ENCODE measurements at places on chromosomes 11 and 22.

- DNase-seq, result no peak
Observed at GRCh38 chr11:125337836-125338834, 157.9 kb downstream of the FEZ1 start.

DNA sequence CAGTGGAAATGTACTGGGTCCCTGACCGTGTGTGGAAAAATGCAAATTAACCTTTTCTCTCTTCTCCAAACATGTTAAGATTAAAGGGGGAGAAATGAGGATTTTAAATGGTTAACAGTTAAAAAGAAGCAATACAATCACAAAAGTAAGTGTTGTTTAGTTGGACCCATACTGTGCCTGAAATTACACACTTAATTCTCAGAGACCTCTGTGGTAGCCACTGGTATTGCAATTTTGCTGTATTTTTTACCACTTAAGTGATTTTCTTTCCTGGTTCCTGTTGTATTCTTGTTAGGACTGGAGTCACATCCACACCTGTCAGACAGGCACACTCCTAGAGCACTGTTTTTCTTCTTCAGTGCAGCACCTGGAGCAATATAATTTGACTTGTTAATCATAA, 179.6 kb upstream of the PDGFD start:
- DNase-seq, result peak; percentile 18

DNA sequence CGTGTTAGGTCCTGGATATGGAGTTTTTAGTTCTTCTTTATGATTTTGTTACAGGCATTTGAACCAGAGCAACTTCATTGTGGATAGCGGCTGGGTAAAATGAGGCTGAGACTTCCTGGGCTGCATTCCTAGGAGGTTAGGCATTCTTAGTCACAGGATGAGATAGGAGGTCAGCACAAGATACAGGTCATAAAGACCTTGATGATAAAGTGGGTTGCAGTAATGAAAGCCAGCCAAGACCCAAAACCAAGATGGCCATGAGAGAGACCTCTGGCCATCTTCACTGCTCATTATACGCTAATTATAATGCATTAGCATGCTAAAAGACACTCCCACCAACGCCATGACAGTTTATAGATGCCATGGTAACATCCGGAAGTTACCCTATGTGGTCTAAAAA, 23.4 kb upstream of the CLMP start:
- DNase-seq, result no peak

DNA sequence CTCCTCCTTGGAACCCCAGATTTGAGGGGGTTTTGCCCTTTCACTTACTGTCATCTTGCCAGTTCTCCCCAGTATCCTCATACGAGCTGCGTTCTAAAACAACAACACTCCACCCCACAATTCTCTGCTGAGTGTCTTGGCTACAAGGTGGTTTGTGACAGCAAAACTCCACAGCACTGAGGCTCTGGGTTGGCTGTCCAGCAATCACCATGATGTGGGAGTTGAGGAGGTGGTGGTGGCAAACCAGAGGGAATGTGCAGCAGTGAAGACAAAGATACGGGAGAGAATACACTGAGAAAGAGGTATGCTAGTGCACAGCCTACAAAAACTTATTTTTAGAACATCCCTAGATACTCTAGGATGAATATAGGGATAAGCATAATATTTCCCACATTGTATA, 335.0 kb downstream of the C11orf87 start:
- DNase-seq, result no peak

DNA sequence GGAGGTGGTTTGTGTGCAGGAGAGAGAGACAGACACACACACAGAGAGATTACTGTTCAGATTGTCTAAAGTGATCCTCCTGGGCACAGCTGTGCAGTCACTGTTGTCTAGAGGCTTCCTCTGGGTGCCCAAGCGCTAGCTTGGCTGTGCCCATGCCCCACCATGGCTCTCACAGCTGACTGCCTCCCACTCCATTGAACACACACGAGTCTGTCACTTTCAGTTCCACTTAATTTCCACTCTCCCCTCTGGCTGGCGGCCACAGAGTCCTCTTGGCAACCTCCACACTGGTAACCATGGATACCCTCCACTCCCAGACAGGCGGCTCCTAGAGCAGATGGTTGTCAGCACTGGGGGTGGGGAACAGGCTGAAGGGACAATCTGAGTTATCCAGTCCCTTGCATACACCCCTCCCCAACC, 29.1 kb downstream of the MAP6 start:
- DNase-seq, result no peak

GRCh38 chr11:130442737-130443136, 5.7 kb upstream of the ADAMTS15 start:
- no peak for DNase-seq

- DNase-seq, result no peak
Observed at GRCh38 chr11:69699213-69699612, 4.6 kb downstream of the FGF19 start.

DNA sequence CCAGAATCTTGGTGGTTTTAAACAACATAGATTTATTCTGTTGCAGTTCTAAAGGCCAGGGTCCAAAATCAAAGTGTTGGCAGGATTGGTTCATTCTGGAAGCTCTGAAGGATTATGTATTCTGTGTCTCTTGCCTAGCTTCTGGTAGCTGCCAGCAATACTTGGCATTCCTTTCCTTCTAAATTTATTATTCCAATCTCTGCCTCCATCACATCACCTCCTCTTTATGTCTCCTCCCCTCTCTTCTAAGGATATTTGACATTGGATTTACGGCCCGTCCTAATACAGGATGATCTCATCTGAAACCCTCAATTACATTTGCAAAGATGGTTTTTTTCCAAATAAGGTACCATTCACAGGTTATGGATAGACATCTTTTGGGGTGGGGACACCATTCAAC, 186.5 kb downstream of the SBF2 start:
- no peak for DNase-seq

- DNase-seq, result no peak
Observed at GRCh38 chr11:32137869-32138268, 47.0 kb downstream of the RCN1 start.

GRCh38 chr11:36089920-36090319, 146.1 kb downstream of the LDLRAD3 start:
- no peak for DNase-seq

DNA sequence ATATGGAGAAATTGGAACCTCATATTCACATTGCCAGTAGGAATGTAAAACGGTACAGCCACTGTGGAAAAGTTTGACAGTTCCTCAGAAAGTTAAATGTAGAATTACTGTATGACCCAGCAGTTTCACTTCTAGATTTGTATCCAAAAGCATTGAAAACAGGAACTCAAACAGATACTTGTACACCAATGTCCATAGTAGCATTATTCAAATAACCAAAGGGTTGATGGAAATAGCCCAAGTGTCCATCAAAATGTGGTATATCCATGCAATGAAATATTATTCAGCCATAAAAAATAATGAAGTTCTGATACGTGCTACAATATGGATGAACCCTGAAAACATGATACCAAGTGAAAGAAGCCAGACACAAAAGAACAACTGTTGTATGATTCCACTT, 17.8 kb downstream of the PRRG4 start:
- peak; percentile 21 for DNase-seq

GRCh38 chr11:120102864-120103122, 35.1 kb downstream of the TRIM29 start:
- no peak for DNase-seq

GRCh38 chr11:34037016-34037415, 14.5 kb upstream of the CAPRIN1 start:
- DNase-seq, result peak; percentile 30

GRCh38 chr22:28075358-28075981, 156.4 kb upstream of the PITPNB start:
- DNase-seq, result no peak

GRCh38 chr11:84414920-84415319, 1128.8 kb upstream of the CCDC90B start:
- no peak for DNase-seq

- no peak for DNase-seq
Observed at GRCh38 chr22:17831501-17832251, 57.4 kb upstream of the BID start.

- DNase-seq, result no peak
Observed at GRCh38 chr11:114615448-114616361, 20.1 kb upstream of the NXPE4 start.

DNA sequence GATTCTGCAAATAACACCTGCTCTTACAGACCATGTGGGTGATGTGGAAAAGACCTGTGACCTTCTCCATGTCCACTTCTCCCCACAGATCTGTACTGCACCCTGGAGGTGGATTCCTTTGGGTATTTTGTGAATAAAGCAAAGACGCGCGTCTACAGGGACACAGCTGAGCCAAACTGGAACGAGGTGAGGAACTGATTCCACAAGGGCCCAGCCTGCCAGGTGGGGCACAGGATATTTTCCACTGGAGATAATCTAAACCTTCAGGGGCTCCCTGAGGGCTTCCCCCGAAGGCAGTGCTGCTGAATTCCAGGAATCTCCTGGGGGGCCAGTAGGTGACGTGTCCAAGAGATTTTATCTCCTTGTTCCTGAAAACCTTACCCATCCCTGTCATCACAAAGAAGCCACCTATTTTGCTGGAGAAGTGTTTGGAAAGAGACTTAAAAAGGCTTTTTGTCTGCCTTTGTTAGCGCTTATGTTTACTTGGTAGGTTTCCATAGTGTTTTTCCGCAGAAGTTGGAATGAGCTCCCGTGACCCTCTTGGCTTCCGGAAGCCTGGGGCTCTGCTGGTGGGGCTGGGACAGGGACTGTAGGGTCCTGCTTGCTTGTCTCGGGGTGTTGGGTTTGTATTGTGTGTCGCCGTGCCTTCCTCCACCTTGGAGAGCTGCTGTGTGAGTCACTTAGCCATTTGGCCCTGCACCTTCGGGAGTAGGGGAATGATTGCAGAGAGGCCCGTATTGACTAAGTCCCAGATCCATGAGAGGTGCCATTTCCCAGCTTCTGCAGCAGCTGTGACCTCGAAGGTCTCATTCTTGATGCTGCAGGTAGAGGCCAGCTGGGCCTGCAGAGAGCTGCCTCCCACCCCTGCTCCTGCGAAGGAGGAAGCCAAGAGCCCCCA, 112.4 kb downstream of the BCR start:
- DNase-seq, result no peak

GRCh38 chr11:57345555-57346211, 7.5 kb downstream of the P2RX3 start:
- peak; percentile 78 for DNase-seq

GRCh38 chr11:2071748-2072385, 67.3 kb downstream of the IGF2 start:
- no peak for DNase-seq

- no peak for DNase-seq
Observed at GRCh38 chr11:72988821-72989220, 153.3 kb downstream of the FCHSD2 start.

DNA sequence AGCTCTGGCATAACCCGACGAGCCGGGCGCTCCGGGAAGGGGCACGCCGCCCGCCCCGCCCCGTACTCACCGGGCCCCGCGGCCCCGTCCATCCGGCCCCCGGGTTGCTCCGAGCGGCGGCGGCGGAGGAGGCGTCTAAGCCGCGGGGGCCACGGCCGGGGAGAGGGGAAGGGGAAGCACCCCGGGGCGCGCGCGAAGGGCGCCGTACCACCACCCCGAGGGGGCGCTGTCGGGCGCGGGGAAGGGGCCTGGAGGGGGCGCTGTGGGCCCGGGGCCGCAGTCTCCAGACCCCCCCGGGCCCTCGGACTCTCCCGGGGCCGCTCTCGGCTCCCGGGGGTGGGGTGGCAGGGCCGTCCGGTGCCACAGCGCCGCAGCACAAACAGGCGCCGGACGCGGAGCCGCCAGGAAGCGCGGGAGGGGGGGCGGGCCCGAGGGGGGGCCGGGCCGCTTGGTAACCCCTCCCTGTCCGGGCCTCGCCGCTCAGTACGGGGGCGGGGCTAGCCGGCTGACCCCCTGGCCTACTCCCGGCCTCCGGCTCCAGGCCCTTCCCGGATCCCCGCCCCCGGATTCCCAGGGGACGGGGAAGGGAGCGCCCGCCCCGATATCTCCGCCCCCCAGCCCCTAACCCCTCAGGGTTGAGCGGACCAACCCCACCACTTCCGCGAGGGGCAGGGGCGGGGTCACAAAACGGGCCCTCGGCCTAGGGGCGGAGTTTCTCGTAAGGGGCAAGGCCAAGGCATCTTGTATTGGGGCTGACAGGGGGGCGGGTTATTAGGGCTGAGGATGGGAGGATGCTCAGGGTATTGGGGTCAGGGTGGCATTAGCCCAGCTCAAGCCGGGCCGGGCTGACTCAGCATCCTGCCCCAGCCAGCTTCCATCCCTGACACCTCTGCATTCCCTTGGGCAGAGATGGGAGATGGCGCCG, at the start of the genes EML3 and ROM1:
EML3 (minus strand) TSS at position 410 of the 925 bp plus-strand sequence; CDS start at position 92, 318 bp downstream.
ROM1 (plus strand) TSS at position 892 of the 925 bp plus-strand sequence; CDS start at position 917, 25 bp downstream.
- peak; percentile 93 for DNase-seq

DNA sequence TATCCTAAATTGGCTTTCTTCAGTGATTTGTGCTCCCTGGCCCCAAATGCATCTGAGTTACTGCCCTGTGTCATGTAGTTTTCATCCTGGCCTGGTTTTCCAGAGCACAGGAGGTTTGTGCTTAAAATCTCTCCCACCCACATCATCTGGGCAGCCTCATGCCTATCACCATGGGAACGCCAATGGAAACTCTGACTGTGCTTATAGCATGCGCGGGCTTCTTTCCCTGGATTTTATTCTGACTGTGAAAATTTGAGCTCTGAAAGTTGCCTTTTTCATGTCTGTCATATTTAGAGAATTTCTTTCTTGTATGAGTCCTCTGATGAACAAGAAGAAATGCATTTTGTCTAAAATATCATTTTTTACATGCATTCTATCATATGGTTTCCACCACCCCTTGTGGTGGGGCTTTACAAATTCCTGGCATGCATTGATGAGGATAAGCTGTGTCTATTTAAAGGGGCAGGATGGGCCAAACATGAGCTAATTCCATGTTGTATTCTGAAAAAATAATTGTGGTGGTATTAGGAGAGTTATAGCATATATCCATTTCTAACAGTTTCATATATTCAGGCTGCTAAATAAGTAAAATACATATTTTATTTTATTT, 55.1 kb downstream of the IRAG1 start:
- DNase-seq, result no peak

GRCh38 chr22:23514322-23515038, 65.6 kb downstream of the IGLL1 start:
- no peak for DNase-seq

DNA sequence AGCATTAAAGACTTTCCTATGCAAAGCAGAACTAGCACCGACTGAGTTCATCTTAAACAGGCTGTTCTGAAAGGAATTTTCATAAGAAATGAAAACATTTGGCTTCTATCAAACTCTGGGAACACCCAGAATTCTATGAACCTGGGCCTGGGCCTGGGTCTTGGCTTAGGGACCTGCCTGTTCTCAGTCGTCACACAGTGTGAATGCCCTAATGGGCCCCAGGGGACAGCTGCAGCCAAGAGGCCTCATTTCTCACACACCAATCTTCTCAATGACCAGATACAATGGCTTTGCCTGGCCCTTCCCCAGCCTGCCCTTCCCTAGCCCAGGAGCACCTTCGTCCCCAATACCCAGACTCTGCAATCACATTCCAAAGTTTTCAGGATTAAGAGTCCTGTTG, 234.9 kb upstream of the ARHGAP20 start:
- DNase-seq, result peak; percentile 4

DNA sequence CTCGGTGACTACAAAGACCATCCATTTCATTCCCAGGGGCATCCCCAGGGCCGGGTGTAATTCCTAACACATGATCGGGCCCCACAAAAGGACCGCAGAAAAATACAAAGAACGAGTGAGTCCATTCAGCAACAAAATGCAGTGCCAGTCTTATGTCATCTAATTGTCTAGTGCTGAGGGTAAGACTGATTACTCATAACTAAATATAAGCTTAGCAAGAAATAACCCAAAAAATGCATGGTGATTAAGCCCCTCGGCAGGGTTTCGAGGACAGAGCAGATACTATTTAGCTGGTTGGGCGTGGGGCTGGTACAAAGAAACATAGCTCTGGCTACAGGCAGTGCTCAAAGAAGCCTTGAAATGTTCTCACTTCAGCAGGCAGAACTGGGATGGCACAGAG, 1078.9 kb downstream of the OPCML start:
- DNase-seq, result no peak

GRCh38 chr11:62186195-62186594, 3.8 kb upstream of the SCGB1D1 start:
- DNase-seq, result no peak

- DNase-seq, result no peak
Observed at GRCh38 chr11:114616516-114616915, 20.9 kb upstream of the NXPE4 start.

Data from NB4 (cell line).